ENCODE measurements at places on chromosomes 13 and 19.
A peak's percentile ranks its signal among the peaks of the same experiment; 100 is the strongest.

GRCh38 chr19:5028229-5028886 is 59.4 kb downstream of the KDM4B start:
- DNase-seq = no peak

DNA sequence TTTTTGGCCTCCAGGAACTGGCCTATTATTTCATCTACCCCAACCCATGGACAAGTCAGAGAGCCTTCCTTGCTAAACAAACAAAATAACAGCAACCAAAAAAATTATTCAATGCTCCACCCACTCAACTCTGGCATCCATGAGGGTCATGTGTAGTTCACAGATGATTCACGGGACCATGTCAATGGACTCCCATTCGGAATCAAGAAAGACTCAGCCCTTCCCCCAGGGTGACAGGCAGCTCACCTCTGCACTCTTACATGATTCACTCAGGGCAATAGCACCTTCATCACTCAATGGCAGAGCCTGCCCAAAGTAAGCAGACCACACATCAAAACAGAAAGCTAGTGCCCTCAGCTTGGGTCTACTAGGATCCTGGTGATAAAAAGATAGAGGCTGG is 14.3 kb upstream of the SCEL start:
- DNase-seq = no peak

- peak; percentile 91 for DNase-seq
Measured at GRCh38 chr19:10644260-10645007, 9.7 kb upstream of the ILF3 start.

DNA sequence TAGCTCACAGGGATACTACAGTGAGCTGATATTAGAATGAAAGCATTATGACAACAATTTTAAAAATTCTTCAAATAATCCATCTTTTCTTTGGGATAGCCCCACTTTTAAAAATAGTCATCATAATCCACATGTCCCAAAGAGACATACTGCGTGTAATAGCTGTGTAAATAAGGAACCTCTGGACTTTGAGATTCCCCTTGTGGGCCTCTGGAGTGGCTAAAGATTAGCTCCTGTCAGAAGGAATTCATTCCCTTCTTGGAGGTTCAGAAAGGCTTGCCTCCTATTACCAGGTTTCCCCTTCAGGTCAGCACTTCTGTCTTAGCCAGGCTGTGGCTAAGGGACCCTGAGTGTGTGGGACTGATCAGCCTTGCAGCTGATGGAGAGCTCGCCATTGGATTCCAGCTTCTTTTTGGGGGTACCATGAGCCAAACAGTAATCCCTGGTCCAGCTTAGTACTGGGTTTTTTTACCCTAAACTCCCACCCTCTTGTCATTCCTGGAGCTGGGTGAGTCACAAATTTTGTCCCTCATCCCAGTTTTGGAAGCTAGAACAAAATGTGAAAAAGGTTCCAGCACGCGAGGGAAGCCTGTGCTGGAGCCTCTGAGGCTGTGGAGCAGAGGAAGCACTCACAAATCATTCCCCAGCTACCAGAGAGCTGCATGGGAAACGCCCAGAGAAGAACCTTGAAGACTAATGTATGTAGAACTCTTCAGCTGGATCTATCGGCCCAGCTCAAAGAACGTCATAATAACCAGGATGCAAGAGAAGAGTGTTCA is 96.7 kb downstream of the RNASEH2B start:
- DNase-seq = no peak

GRCh38 chr13:66618702-66619101 is 611.4 kb downstream of the PCDH9 start:
- DNase-seq = no peak

DNA sequence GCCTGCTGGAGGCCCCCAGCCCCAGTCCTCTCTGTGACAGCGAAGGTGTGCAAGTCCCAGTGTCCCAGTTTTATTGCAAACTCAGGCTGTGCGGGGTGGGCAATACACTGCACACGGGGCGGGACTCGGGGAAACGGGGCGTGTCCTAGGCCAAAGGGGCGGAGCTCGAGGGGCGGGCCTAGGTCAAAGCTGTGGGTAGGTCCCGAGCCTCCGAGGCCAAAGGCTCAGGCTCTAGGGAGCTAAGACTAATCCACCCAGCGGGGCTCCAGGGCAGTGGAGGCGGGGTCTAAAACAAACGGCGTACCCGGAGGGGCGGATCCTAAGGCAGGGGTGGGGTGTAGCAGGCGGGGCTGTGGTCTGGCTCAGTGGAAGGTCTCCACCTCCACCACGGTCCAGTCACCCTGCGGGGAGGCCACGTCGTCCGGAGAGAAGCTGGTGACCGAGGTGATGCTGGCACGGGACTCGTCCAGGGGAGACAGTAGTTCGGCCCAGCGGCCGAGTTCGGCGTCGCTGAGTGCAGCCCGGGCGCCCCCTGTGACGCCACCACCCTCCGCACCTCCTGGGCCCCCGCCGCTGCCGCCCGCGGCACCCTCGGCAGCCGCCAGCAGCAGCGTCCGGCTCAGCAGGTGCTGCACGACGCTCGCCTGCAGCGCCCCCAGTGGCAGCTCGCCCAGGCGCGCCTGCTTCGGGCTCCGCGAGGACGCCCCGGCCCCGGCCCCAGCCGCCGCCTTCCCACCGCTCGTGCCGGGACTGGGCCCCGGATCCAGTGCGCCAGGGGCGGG is 5.3 kb downstream of the PRR36 start:
- DNase-seq = peak; percentile 77

DNA sequence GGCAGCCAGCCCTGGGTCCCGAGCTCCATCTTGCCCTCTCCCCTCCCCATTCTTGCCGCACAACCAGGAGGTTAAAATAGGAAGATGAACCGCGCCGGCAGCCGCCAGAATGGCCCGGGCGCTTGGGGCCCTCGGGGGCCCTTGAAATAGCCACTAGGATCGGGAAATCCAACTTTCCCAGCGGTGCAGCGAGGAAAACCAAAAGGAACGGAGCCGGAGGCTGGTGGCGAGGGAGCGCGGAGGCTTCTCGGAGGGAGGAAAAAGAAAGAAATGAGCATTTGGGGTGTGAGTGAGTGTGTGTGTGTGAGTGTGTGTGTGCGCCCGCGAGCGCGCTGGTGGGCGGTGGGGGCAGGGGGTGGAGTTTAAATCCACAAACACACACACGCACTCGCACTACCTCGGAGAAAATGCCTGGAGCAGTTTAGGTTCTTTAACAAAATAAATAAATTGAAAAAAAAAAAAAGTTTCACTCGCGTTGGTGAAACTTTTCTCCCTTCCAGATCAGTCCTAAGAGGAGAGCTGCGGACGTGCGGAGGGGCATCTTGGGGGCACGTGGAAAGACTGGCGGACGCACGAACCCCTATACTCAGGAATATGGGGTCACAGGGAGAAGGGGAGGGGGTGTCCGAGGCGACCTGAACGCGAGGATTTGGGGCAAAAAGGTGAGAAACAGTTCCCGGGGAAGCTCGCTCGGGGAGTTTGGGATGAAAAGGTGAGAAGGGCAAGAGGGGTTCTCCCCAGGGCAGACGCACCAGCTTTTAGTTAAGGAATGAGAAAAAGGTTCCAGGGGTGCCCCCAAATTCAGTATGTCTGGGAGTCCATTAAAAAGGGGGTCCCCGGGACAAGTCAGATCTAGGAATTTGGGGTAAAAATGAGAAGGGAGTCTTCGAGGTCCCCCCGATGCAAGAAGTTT is 1.3 kb downstream of the RFX2 start:
- DNase-seq = peak; percentile 32

- DNase-seq = no peak
Measured at GRCh38 chr13:72959643-72960042, 99.2 kb upstream of the KLF5 start.

GRCh38 chr13:65378943-65379519 is 1851.1 kb downstream of the PCDH9 start:
- DNase-seq = no peak

- DNase-seq = no peak
Measured at GRCh38 chr13:77425705-77426104, 98.8 kb upstream of the MYCBP2 start.

GRCh38 chr19:3098141-3098514 is 4.0 kb downstream of the GNA11 start:
- no peak for DNase-seq
